ENCODE measurements at places on chromosomes 3 and 15.

DNA sequence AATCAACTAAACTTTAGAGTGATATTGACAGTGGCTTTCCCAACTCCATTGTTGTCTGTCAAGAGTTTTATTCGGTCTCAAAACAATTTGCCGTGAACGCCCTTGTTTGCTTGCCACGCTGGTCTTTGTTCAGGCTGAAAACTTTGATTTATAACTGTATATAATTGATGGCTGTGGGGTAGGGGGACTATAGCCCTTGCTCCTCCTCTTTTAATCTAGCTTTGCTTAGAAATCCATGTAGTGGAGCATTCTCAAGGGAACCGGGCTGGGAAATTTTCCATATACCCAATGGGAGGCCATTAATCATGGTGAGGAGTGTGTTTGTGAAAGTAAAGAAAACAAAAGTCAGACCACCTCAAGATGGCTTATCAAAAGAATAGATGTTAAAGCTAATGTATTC, 339.8 kb upstream of the RARB start:
- no peak for DNase-seq

DNA sequence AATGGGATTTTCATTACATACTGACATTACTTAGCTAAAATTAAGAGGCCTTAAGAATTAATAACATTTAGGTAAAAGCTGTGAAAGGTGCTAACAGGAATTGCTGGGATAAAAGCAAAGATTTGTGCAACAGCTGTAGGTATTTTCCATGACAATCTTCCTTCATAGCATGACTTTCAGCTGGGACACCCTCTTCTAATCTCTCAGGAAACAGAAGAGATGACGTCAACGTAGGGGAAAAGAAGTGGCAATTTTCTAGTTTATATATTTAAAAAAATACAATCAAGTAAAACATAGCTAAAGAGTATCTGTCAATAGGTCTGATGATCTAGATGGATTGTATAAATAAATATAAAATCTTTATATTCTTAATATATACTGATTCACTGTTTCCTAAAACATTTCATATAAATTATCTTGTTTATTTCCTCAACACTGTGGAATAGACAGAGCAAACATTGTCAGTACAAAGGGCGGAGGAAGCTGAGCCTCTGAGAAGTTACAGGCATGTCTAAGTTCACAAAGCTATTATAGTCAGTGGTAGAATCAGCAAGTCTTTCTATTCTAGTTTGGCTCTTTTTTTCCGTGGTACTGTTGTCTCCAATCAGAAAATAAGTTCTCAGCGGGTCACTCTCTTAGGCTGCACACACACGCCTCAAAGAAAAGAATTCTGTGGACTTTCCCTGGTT, 217.0 kb downstream of the P3H2 start:
- DNase-seq: no peak

DNA sequence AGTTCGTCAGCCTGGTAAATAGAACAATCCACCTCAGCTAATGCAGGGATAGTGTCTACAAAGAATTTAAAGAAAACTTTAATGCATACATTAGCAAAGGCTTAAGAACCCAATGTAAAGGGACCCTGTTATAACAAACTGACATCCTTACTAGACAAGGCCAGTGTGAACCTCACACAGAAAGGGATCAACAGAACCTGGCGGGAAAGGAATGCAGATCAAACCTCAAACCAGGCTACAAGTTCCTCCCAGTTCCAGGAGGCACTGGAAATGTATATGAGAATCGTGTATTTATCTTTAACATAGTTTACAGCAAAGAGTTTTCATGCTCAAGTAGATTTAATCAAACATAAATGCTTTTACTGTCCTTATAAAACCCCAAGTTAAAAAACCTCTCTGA, 37.6 kb upstream of the ATP11B start:
- DNase-seq: no peak

DNA sequence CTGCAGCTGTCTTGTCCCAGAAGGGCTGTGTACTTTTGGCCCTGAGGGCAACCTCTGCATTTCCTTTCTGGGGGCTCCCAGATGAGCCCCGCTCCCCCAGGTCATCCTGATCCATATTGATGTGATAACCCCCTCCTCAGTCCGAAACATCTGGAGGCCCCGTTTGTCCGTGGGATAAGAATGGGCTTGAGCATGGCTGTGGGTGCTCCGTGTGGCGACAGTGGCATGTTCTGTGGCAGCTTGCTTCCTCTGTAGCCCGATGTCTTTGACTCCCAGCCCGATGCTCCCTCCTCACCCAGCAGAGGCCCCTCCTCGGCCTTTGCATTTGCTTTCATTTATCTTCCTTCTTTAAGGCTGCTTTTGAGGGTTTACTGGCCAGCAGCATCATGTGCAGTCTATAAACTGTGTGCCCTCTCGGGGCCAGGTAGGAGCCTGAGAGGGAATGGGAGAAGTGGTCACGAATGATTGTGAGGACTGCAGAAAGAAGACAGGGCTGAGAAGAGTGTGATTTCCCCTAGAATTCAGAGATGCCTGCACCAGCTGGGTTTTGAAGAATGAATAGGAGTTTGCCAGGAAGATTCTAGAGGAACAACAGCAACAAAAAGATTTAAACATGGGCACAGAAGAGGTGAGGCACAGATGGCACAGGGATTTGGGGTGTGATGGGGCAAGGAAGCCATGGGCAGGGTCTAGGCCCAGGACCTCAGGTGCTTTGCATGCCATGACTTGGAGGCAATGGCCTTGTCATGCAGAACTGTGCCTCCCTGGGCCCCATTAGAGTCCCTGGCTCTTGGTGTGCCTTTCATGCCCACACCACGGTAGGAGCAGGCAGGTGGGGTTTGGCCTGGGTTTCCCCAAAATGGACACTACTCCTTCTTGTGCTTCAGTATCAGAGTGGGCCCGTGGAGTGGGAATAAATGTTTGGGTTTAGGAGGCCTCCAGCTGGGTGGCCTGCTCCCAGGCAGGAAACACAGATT, 34.2 kb downstream of the APBA2 start:
- no peak for DNase-seq

DNA sequence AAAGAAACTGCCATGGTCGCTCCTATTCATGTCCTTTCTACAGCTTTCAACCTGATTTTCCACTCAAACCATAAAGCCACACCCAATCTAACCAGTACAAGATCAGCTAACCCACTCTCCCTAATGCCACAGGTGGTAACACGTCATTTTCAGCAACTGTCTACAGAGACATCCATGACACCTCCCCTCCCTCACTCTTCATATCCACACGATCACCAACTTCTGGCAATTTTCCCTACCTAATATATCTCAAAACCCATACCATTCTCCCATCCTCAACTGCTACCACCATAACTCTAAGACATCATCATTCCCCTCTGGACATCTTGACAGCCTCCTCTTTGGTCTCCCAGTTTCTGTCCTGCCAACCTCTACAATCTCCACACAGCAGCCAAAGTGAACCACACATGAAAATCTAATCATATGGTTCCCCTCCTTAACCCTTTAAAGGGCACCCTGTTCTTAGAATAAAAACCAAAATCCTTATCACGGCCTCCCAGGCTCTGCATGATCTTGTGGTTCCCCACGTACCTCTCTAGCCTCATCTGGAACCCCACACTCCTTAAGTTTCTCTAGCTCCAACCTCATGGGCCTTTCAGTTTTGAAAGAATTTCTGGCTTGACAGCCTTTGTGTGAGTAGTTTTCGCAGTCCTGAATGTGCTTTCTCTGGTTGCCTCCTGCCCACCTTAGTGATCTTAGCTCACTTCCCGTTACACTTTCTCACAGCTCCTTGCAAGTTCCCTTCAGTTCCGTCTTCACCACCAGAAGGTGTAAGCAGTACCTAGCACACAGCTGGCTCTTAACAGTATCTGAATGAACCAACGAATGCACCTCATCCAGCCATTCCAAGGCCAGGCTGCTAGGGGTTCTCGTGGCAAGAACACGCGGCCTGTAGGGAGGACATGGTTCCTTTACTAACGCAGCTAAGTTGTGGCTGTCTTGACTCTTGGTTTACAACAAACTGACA, 33.4 kb downstream of the SPINK8 start:
- no peak for DNase-seq

DNA sequence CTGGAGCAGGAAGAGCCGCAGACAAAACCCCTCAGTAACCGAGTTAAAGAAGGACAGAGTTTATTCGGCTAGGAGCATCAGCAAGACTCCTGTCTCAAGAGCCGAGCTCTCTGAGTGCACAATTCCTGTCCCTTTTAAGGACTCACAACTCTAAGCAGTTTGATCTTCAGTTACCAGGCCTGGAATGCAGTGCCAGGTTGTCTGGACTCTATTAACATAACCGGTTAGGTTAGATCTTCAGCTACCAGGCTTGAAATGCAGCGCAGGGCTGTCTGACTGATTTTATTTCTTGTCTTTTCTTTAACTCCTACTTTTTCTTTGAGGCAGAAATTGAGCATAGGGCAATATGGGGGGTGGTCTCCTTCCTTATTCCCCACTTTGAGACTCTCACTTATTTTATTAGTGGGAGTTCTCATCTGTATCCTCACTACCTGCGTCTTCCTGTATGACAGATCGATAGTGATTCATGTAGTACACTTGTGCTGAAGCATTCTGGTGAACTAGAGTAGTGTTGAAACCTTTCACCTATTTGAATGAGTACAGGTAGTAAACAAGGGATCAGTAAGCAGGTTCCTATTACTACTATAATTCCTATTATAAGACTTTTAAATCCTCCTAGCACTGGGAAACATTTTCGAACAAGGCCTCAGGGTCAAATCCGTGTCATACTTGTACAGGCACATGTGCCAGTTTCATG, 325.0 kb downstream of the CGGBP1 start:
- no peak for DNase-seq

DNA sequence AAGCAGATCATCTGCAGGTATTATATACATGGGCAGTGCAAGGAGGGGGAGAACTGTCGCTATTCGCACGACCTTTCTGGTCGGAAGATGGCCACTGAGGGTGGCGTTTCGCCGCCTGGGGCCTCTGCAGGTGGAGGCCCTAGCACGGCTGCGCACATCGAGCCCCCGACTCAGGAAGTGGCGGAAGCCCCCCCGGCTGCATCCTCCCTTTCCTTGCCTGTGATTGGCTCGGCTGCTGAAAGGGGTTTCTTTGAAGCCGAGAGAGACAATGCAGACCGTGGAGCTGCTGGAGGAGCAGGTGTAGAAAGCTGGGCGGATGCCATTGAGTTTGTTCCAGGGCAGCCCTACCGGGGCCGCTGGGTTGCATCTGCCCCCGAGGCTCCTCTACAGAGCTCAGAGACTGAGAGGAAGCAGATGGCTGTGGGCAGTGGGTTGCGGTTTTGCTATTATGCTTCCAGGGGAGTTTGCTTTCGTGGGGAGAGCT, 639 bp downstream of the MKRN3 start:
- DNase-seq: peak; percentile 94

GRCh38 chr3:22039161-22039560, 288.2 kb upstream of the ZNF385D start:
- DNase-seq: no peak

DNA sequence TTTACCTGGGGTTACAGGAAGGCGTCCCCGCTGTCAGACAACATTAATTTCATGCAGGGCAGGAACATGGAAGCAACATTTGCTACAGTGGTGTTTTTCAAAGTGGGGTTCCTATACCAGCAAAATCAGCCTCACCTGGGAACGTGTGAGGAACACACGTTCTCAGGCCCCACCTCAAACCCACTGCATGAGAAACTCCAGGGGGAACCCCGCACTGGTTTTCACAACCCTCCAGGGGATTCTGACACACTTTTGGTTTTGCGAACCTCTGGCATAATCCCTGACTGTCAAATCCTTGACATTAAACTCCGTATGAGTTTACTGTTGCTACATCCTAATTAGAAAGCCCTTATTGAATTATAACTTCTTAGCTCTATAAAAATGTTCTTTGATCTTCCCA, 127.7 kb downstream of the LRRK1 start:
- no peak for DNase-seq

DNA sequence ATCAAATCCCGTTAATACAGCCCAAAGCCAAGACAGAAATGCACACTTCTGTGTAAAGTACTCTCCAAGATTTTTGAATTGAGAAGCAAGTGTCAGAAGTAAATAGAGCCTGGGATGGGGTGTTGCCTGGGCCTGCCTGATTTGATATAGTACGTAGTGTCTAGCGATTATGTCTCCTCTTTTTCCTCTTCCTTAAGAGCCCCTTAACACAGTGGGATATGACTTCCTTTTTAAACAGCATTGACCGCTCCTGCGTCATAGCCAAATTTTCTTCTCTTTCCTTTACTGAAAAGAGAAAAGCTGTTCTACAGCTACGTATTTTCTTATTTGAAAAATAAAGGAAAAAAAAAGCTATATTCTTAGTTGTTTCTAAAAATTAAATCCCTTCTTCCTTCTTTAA, 97.7 kb downstream of the PLCL2 start:
- DNase-seq: no peak

- no peak for DNase-seq
These were observed 7.8 kb downstream of the SETMAR start for GRCh38 chr3:4310971-4311370.

DNA sequence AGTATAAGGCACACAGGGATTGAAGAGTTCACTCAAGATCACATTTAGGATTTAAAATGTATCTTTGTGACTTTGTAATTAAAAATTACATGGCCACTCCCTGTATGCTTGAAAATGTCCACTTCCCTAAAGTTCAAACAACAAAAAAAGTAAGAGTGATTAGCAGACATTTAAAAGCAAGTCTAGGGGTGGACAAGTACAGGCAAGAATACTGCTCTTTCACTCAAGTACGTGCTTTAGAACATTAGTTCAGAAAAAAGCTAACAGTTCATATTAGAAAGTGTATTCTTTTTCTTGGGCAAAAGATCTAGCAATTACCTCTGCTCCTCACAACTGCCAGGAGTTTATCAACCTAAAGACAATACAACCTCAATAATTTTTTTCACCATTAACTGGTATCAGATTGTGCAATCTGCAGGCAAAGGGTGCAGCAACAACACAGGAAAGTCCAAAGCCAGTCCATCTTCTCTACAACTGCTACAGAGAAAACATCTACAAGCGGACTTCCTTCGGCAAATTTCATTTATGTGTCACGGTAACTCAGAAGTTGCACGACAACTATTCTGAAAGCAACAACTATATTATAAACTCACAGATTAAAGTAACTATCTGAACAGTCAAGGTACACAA, 18.1 kb downstream of the CHSY1 start:
- no peak for DNase-seq

DNA sequence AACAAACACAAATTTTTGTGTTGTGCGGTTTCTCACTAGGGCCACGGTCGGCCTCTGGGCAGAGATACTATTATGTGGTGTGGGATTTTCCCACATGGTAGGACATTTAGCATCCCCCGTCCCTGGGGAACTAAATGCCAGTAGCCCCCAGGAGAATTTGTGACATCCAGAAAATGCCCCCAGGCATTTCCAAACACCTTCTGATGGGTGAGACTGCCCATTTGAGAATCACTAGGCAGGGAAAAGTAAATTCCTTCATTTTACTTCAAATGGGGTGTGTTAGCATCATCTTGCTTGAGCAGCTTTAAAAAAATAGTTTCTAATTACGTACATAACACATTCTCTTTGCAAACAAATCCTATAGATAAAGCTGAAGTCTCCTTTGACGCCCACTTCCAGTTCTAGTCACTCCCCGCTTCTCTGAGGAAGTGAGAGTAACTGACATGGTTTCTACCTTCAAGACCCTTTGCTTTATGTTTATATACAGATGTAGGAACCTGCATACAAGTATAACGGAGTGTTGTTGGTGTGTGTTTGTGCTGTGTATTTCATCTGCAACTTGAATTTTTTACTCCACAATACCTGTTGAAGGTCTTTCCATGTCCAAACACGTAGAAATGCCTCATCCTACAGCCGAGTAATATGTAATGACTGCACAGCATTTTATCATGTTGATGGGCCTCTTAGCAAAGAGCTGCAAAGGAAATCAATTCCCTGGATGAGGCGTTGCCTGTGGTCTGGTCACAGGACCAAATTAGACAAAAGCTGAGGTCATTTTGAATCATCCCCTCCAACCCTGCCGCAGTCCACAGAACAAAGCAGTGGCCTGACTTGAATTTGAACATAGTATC, 31.4 kb upstream of the ZBTB38 start:
- peak; percentile 44 for DNase-seq

Measured in NCI-H146 (cell line).